NCI-H1092 (cell line): ENCODE measurements at places on chromosomes 11 and 22.
A peak's percentile ranks its signal among the peaks of the same experiment; 100 is the strongest.

GRCh38 chr11:120208777-120209176 is 2.1 kb upstream of the OAF start:
- DNase-seq, result no peak

GRCh38 chr11:78532991-78533390 is 41.7 kb downstream of the NARS2 start:
- DNase-seq, result no peak

GRCh38 chr22:47168441-47168840 is 406.0 kb downstream of the TBC1D22A start:
- no peak for DNase-seq

DNA sequence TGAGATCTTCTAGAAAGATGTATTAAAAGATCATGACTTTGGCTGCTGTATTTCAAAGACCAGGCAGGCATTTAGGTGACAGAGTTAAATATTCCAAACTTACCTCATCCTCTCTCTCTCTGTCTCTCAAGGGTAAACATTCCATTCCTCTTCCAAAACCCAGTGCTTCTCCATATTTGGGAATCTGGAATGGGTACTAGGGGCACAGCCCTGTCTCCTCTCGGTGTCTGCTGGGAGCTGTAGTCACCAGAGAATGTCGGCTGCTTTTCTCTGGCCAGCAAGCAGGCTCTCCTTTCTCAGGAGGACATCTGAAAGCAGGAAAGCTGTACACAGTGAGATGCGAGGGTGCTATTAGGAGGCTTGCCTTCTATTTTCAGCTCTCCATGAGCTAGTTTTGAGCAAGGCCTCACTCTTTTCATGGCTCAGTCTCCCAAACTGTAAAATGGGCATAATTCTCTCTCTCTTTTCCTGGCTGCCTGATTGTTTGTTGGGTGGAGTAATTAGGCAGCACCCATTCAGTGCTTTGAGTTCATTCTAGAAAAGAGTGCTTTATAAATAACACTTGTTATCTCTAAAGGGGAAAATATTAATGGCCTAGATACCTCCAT is 9.3 kb upstream of the PEX26 start:
- no peak for DNase-seq

DNA sequence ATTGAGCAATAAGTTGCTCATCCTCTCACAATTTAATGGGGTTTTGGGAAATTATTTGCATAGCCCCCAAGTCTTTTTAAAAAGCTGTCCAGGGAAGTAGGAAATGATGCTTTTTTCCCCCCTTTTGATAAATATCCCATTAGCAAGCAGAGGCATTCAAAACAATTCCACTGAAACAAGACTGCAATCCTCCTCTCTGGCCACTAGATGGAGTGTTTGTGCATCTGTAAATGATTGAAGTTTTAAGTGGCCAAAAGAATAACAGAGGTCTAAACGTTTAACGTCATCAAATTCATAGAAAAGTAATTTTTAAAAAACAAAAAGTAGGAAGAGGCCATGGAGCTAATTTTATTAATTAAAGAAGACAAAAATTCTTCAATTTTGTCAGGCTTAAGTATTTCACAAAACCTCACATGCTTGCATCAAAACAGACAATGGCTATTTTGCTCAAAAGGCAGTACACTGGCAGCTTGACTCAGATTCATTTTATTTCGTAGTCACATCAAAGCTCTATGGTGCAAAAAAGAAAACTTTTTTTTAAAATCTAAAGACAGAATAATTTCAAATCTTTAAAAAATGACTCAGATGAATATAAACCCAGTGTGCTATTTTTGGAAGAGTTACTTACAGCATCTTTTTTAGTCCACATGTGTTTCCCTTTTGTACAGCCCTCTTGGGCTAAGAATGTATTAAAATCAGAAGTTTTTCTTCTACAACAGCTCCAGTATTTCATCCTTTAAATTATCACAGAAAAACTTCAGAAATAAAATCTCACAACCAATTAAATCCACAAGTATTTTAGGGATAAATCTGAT is 17.8 kb downstream of the CHORDC1 start:
- peak; percentile 21 for DNase-seq

GRCh38 chr22:17476838-17477237 is 86.5 kb upstream of the SLC25A18 start:
- DNase-seq, result no peak

- DNase-seq, result no peak
Observed at GRCh38 chr11:69691463-69691862, 12.4 kb downstream of the FGF19 start.

DNA sequence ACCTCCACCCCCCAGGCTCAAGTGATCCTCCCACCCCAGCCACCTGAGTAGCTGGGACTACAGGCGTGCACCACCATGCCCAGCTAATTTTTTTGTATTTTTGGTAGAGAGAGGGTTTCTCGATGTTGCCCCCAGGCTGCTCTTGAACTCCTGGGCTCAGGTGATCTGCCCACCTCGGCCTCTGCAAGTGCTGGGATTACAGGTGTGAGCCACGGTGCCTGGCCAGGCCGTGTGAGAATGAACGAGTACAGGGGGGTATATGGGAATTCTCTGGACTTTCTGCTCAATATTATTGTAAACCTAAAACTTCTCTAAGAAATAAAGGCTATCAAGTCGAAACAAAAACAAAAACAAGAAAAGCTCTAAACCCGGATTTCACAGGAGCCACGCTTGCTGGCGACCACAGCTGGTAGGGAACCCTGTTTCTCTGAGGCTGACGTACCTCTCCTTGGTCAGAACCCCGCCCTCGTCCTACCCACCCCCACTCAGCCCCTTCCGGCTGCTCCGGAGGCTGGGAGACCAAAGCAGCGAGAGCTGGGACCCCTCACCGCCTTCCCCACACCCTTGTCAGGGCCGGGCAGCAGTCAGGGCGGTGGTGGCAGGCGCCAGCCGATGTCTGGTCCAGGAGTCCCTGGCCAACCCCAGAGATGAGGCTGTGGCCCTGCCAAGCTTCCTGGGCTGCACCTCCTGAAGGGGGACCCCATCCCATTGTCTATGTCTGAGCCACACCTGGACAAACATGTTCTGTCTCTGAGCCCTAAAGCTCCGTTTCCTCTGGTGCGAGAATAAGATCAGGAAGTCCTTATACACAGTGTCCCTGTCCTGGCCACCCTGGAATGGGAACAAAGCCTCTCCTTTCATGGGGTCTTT is 52.1 kb downstream of the LINC01488 start:
- no peak for DNase-seq

GRCh38 chr11:45045683-45046471 is 95.2 kb upstream of the TP53I11 start:
- no peak for DNase-seq

- no peak for DNase-seq
Observed at GRCh38 chr11:110185121-110185591, 92.0 kb downstream of the ZC3H12C start.

GRCh38 chr22:36027935-36028645 is 534 bp downstream of the RBFOX2 start:
- DNase-seq, result no peak

- no peak for DNase-seq
Observed at GRCh38 chr11:119307219-119307618, 9.7 kb downstream of the MCAM start.

GRCh38 chr11:13276454-13276831 is 1.1 kb upstream of the BMAL1 start:
- DNase-seq, result no peak

- no peak for DNase-seq
Observed at GRCh38 chr11:10725114-10725906, 25.7 kb upstream of the CTR9 start.

- DNase-seq, result no peak
Observed at GRCh38 chr22:49084206-49084605, 743.5 kb downstream of the BRD1 start.

GRCh38 chr11:32267679-32268187 is 167.6 kb downstream of the WT1 start:
- DNase-seq, result no peak

DNA sequence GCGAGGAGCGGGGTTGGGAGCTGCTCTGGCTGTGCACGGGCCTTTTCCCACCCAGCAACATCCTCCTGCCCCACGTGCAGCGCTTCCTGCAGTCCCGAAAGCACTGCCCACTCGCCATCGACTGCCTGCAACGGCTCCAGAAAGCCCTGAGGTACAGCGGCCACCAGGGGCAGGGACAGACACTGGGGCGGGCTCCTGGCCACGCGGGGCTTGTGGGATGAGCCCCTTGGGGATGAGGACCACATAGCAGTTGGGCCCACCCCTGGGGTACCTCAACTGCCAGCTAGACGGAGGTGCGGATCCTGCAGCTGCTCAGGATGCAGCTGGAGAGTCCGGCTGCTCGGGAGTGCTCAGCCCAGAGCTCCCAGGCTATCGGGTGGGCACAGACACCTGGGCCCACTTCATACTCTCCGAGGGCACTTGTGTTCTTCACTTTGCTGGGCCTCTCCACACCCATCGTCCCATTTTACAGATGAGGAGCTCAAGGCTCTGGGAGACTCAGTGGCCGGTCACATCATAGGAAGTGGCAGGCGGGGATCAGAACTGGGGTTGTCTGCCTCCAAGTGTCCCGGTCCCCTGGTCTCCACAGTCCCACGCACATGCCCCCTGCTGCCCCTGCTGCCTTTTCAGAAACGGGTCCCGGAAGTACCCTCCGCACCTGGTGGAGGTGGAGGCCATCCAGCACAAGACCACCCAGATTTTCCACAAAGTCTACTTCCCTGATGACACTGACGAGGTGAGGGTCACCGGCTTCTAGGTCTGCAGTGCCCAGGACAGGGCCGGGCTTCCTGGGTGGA is 77.6 kb downstream of the MYO7A start:
- DNase-seq, result no peak

DNA sequence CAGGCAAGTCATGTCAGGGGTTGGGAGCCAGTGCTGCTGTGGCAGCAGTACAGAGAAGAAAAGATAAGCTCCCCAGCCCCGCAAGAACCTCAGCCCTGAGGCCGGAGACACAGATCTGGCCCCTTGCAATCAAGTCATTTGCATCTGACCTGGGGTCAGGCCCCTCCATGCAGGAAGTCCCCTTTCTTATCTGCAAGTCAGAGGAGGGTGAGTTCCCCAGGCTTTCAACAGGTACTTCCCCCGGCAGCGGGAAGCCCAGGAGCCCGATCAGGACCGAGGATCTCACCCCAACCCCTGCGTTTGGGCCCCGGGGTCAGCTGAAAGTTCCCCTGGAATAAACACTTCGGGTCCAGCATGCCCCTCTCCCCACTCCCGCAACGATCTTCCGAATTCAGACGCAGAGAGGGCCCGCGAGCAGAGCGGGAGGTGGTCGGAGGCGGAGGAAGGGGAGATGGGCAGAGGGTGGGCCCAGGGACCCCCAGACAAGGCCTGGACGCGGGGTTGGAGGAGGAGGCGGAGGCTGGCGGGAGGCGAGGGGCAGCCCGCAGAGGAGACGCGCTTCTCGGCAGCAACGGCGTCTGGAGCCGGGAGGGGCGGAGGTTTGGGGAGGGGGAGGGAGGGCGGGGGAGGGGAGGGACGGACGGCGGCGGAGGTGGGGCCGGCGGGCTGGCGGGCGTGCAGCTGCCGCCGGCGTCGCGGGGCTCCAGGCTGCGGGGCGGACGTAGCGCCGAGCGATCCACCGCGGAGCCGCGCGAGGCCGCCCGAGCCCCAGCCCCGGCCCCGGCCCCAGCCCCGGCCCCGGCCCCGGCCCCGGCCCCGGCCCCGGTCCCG is at the start of gene TSPAN18:
TSPAN18 (plus strand) TSS at position 680 of the 831 bp plus-strand sequence. CDS start 179,455 bp downstream, outside the sequence.
- no peak for DNase-seq

GRCh38 chr11:79291948-79292347 is 148.9 kb downstream of the TENM4 start:
- no peak for DNase-seq

DNA sequence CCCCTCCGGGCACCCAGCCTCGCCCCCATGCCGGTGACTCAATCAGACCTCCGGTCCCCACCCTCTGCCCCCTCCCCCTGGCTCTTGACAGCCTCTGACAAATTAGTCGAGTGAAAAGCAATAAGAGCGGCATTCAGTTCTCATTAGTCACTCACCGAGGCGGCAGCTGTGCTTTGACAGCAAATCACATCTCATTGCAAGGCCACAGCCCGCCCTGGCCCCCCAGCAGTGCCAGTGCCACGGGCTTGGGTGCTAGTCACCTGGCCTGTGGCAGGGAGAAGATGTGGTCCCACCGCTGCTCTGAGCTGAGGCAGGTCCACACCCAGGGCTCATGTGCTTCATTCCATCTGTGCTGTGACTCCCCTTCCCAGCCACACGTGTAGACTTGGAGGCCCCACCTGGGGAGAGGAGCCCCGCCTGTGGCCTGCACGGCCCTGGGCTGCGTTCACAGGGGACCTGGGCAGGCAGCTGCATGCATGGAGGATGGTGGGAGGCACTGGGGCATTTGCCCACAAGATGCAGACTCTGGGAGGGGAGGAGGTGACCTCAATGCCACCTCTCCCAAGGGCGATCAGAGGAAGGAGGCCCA is 7.4 kb upstream of the TH start:
- no peak for DNase-seq

DNA sequence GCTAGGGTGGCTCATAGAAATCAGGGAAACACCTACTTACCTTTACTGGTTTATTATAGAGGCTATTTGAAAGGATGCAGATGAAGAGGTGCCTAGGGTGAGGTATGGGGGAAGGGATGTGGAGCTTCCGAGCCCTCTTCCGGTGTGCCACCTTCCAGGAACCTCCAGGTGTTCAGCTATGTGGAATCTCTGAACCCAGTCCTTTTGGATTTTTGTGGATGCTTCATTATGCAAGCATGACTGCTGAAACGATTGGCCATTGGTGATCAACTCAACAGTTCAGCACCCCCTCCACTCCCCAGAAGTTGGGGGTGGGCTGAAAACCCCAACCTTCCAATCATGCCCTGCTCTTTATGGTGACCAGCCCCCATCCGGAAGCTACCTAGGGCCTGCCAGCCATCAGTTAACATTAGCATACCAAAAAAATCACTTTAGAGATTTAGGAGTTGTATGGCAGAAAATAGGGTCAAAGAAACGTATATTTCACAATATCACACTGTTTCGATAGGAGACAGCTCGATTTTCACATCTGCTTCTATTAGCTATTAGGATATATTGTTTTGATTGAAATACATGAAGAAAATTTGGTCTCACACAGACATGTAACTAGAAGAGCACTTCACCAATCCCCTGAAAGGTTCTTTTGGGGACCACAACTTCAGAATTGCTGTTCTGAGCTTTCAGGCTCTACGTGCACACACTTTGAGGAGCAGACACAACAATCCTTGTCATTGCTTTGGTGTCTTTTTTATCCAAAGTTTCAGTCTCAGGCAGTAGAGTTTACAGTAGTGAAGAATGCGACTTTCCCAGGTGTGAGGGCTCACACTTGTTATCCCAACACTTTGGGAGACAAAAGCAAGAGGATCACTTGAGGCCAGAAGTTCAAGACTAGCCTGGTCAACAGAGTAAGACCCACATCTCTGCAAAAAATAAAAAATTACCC is 3.3 kb upstream of the POLR2G start:
- DNase-seq, result no peak

- no peak for DNase-seq
Observed at GRCh38 chr11:119363081-119363850, 16.8 kb upstream of the MFRP start.
